Neural progenitor cell (in vitro differentiated cells): ENCODE measurements at places on chromosomes 2 and 18. TPM values are rescaled to one million over a fixed set of nuclear protein-coding genes. Genes with fewer than 3 reads are reported as not detected.

Gene GPR17
- not detected in 2 replicates for total RNA-seq

Gene RASGRP3
- not detected in 2 replicates for total RNA-seq

Gene LRRTM1
- total RNA-seq: 0.84 TPM in 1 of 2 replicates, not detected in the other

Gene HNMT
- total RNA-seq: 0.84 and 1.6 TPM in 2 replicates

Gene MAIP1
- total RNA-seq: 14.0 and 27.9 TPM in 2 replicates

Gene OR6B2
- not detected in 2 replicates for total RNA-seq

Gene WDSUB1
- 5.2 and 7.1 TPM in 2 replicates for total RNA-seq

Gene CKAP2L
- total RNA-seq: 28.2 and 53.7 TPM in 2 replicates

Gene DES
- total RNA-seq: 0.31 TPM in 1 of 2 replicates, not detected in the other

Gene PRKD3
- 59.1 and 95.9 TPM in 2 replicates for total RNA-seq

Gene GPR148
- total RNA-seq: not detected in 2 replicates

Gene TUBA4B
- not detected in 2 replicates for total RNA-seq

Gene NCK2
- 26.2 and 32.8 TPM in 2 replicates for total RNA-seq

Gene MGAT5
- 21.2 and 28.8 TPM in 2 replicates for total RNA-seq

Gene VIT
- total RNA-seq: not detected in 2 replicates

Gene GNLY
- 0.65 TPM in 1 of 2 replicates, not detected in the other for total RNA-seq

Gene LOXHD1
- total RNA-seq: not detected in 2 replicates

Gene SH3RF3
- 0.28 TPM in 2 replicates for total RNA-seq

Gene ADGRF3
- 0.04 and 0.06 TPM in 2 replicates for total RNA-seq

Gene C18orf54
- 21.5 and 40.1 TPM in 2 replicates for total RNA-seq

Gene CREG2
- 0.28 TPM in 1 of 2 replicates, not detected in the other for total RNA-seq

Gene IL1R1
- total RNA-seq: 0.34 and 1.7 TPM in 2 replicates

Gene HAAO
- total RNA-seq: 0.77 and 2.8 TPM in 2 replicates

Gene IL36G
- 0.59 and 1.3 TPM in 2 replicates for total RNA-seq

Gene MAP3K19
- total RNA-seq: not detected in 2 replicates

Gene AFF3
- total RNA-seq: 0.26 and 0.56 TPM in 2 replicates

Gene ARHGEF33
- 0.19 and 2.5 TPM in 2 replicates for total RNA-seq

Gene FKBP1B
- 46.0 and 58.6 TPM in 2 replicates for total RNA-seq

Gene SMC6
- total RNA-seq: 38.2 and 56.8 TPM in 2 replicates

Gene DSG1
- not detected in 2 replicates for total RNA-seq

Gene RBM44
- total RNA-seq: 0.30 and 0.34 TPM in 2 replicates

Gene ITGB6
- total RNA-seq: not detected in 2 replicates

Gene TWIST2
- total RNA-seq: 0.51 and 1.7 TPM in 2 replicates

Gene PSTPIP2
- 4.3 and 6.2 TPM in 2 replicates for total RNA-seq

Gene SERPINB12
- total RNA-seq: not detected in 2 replicates

Gene KCNK3
- total RNA-seq: not detected in 2 replicates

Gene MERTK
- 4.6 and 6.1 TPM in 2 replicates for total RNA-seq

Gene C1QL2
- not detected in 2 replicates for total RNA-seq

Gene ST3GAL5
- total RNA-seq: 9.7 and 9.9 TPM in 2 replicates

Gene REG1B
- total RNA-seq: not detected in 2 replicates

Gene SMYD5
- total RNA-seq: 21.0 and 31.4 TPM in 2 replicates

Gene PMAIP1
- total RNA-seq: 3.1 and 3.5 TPM in 2 replicates
